T-helper 22 cell (primary cell): ENCODE measurements at places on chromosomes 4 and X.

GRCh38 chr4:165476214-165477098, 97.6 kb downstream of the CPE start:
- DNase-seq = no peak

GRCh38 chrX:55187281-55187680, 32.9 kb upstream of the PAGE5 start:
- no peak for DNase-seq

DNA sequence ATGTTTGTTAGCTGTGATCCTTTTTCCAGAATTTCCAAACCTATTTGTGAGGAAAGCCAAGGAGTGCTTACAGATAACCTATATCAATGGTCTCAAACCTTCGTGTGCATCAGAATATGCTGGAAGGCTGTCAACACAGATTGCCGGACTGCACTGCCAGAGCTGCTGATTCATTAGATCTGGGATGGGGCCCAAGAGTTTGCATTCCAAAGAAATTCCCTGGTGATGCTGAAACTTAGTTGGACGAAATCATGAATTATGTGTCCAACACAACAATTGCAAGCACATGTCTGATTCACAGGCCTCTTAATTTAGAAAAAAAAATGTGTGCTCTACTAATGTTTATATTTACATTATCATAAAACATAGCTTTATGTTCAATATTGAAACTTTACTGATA, 544.0 kb upstream of the AMOT start:
- DNase-seq = no peak

DNA sequence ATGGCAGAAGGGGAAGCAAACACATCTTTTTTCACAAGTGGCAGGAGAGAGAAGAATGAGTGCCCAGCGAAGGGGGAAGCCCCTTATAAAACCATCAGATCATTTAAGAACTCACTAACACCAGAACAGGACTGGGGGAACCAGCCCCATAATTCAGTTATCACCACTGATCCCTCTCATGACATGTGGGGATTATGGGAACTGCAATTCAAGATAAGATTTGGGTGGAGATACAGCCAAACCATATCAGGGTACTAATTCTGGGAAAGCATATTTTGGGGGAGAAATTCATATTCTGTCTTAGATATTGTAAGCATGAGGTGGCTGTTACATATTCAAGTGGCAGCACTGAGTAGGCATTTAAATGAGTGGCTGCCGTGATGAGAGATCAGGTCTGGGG, 87.8 kb downstream of the RAPGEF2 start:
- no peak for DNase-seq

DNA sequence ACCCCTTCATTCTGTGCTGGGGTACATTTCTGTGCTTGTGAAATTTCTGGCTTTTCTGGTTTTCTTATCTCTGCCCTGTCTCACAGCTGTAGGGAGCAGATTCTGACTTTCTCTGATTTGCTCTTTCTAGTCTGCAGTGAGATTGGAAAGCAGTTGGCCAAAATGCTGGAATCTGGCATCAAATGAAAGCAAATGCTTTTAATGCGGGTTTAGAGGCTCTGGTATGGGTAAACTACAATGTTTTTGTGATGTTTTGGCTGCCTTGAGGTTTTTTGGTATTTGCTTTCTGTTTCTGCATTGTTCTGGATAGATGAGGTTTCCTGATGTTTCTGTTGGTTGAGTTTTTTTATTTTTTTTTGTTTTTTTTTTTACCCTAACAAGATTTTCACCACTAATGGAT, 23.8 kb downstream of the SMIM20 start:
- DNase-seq = no peak

DNA sequence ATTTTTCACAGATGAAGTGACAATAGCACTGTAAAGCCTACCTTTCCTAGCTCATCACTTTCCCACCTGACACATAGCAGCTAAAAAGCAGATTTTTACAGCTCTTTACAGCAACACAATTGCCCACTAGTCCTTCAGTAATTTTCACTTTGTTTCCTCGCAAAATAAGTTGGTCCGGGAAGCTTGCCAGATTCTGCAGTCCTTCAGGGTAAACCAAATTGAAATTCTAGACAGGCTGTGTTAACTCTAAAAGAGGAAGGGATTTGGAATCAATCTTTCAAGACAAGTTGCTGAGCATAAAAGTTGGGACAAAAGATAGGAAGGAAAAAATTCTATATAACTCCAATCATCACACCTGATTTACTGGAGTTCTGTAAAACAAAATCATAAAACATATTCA, 8.7 kb downstream of the C1QTNF7 start:
- DNase-seq = no peak
